ENCODE measurements at places on chromosomes 3 and 15.

- no peak for DNase-seq
Observed at GRCh38 chr3:188154809-188155574, 1.0 kb downstream of the LPP start.

DNA sequence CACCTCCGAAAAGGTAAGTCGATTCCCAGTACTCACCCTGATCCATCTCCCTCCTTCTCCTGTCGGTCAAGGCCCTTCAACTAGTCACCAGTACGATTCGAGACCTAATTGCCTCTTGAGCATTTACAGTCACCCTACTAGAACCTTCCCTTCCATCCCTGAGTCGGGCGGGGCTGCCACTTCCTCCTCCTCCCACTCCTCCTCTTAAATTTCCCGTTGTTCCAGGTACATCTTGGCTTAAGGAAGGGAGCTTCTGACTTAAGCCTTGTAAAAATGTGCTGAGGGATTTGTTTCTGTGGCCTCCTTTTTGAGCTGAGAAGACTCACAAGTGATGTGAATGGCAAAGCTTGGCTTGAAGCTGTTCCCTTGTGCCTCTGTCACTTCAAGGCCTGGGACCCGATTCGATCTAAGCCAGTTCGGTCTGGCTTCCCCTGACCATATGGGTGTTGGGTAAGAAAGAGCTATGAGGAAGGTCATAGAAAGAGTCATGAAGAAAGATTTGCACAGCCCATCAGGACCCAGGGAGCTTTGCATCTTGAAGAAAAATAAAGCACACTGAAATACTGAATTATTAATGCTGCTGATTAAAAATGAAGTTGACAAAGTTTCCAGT lies 28.1 kb downstream of the LCMT2 start:
- DNase-seq, result no peak

GRCh38 chr3:149608987-149609386 lies 48.8 kb downstream of the WWTR1 start:
- no peak for DNase-seq

DNA sequence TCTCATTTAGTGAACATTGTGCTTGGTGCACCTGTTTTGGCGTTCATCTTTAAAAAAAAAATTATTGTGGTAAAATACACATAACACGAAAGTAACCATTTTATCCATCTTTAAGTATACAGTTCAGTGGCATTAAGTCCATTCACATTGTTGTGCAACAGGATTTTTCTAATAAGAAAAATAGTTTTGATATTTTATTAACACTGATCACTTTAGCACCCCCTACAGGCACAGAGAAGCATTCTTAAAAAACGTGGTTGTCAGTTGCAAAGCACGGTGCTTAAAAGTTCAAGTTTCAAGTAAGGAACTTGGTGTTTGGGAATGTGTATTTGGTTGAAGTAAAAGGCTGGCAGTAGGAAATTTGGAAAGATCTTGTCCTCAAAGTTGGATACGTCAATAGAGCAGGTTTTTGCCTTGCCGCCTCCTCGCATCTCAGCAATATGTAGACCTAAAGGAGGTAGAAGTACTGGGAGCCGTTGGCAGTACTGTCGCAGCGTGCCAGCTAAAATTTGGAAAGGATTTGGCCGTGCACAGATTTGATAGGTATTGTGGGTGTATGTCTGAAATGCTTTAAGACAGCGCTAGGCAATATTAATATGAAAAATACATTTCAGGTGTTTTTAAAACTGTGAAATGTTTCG lies 110.4 kb downstream of the LRRC28 start:
- DNase-seq, result no peak

DNA sequence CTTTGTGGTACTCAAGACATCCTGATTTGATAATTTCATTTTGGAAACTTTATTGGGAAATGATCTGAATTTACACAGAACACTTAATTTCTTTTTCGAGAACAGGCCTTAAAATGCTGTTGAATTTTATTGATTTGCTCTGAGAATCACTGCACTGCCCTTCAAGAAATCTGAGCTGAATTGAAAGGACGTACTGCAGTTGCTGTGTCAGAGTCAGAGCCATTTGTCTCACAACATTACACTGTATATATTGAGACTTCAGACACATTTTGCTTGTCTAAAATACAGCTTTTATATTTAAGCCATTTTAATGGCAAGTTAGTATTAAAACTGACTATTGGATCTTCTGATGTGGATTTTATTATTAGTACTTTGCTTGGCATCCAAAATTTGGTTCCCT lies 504.1 kb downstream of the NLGN1 start:
- DNase-seq, result no peak

GRCh38 chr3:13548696-13549622 lies at the start of gene FBLN2:
FBLN2 (plus strand) TSS chr3:13549125; CDS start chr3:13570356, 21,231 bp downstream.
- no peak for DNase-seq

DNA sequence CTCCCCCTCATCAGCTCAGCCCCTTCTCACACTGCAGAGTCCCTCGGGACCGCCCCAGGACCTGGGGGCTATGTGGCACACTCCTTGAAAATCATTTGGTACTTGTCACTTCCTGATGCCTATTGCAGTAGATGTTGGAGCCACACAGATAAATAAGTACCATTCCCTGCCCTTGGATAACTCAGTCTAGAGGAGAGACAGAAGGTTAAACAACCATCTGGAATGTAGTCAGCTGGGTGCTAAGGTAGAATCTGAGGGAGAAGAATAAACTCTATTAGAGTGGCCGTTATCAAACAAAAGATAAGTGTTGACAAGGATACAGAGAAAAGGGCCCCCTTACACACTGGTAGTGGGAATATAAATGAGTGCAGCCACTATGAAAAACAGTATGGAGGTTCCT lies 112.3 kb upstream of the NR2E3 start:
- no peak for DNase-seq

DNA sequence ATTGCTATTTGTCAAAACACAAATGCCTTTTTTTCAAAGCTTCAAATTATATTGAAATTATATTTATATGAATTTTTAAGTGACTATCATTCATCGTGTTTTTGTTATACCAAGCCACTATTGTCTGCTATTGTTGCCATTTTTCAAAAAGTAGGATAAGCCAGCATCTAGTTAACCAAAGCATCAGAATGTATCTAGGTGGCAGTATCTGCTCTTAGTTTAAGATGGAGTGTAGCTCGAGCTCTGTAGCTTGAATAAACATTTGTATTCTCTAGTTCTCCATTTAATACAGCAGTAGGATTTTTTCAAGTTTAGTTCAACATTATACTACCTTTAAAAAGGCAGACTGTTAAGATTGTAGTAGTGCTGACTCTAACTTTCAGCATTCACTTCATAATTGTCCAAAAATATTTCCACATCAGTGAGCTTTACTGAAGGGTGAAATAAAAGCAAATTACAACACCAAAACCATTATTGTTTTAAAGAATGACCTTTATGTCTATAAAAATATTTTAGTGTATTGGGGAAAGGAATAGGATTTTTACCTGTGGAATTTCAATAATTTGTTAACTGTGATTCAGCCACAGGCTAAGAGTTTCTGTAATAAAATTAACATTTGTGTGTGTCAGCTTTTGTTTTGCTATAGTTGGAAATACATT lies 19.6 kb upstream of the C15orf61 start:
- DNase-seq, result no peak

GRCh38 chr3:40620151-40620550 lies 95.4 kb downstream of the ZNF621 start:
- no peak for DNase-seq

GRCh38 chr15:100705841-100706240 lies 103.5 kb downstream of the ASB7 start:
- DNase-seq, result no peak
